ENCODE measurements at places on chromosomes 16 and 17.

- DNase-seq: no peak
These were observed 1.0 kb upstream of the SALL1 start for GRCh38 chr16:51151961-51152663.

GRCh38 chr17:6800422-6801027, 24.5 kb downstream of the FBXO39 start:
- no peak for DNase-seq

DNA sequence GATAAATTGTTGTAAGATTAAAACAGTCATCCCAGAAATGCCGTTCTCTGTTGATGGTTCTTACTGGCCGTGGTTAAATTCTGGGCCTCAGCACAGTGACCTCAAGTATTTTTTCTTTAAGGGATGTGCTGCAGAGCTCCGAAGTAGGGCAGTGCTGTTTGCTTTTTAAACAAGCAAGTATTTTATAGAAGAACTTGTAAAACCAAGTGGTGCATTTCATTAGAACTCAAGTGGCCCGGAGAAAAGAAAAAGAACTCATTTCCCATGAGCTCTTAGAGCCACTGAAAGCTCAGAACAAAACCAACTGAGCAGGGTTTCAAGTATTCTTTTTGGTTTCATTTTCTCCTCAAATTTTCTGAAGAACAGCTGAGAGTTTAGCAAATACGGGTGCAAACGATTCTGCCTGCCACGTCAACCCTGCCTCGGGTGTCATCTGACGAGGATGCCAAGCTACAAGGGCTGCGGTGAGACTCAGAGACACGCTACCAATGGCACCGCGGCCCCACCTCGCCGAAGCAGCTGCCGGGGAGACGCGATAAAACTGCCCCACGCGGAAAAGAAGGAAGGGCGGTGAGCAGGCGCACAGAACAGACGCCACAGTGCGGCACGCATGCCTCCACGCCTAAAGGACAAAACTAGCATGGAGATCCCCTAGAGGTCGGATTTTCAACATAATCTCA, 6.3 kb downstream of the LMF1 start:
- no peak for DNase-seq

GRCh38 chr17:66635386-66636045, 199.4 kb upstream of the CACNG5 start:
- DNase-seq: peak; percentile 25

DNA sequence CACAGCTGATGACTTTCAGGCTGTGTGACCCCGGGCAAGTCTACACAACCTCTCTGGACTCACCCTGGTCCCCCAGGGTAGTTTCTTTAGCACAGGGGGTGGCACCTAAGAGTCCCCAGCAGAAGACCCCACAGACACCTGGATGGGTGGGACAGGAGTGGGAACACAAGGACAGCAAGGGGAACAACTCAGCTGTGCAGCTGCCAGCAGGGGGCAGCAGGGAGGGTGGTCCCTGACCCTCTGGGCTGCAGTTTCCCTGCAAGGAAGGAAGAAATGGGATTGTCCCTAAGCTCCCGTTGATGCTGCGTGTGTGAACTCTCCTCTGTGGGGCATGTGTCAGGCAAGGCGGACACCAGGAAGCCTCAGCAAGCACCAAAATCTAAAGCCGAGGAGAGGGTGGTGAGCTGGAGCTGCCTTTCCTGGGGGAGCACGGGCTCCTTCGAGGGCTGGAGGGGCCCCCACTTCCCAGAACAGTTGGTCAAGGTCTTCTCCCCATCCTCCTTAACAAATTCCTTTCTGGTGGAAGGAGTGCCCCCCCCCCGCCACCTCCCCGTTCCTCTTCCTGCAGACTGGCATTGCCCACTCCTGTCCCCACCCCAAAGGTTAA, 24.1 kb upstream of the CDH5 start:
- peak; percentile 38 for DNase-seq

DNA sequence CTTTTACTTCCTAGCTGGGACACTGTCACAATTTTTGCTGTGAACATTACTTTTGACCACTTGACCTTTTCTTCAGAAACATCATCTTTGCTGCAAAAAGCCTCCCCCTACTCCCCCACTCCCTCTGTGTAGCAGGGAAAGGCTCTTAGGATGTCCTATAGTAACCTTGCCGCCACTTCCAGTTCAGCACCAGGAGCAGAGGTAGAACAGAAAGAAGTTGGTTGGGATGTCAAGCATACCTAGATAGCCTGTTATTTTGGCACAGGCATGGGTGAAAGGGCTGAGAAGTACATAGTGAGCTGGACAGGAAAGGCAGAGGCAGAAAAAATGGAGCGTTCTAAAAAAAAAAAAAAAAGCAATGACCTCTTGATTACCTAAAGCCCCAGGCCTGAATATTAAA, 31.3 kb downstream of the SMIM36 start:
- DNase-seq: no peak

DNA sequence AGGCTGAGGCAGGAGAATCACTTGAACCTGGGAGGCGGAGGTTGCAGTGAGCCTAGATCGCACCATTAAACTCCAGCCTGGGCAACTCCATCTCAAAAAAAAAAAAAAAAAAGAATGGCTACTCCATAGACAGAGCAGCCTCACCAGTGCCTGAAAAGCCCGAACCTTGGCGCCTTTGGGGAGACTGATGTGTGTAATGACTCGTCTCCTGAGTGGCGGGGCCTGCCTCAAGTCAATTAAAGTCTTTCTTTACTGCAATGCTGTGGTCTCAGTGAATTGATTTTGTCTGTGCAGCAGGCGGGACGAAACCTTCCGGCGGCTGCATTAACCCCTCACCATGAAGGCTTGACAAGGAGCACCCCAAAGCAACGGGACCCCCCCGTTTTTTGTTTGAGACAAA, 3.5 kb upstream of the UQCC4 start:
- no peak for DNase-seq

DNA sequence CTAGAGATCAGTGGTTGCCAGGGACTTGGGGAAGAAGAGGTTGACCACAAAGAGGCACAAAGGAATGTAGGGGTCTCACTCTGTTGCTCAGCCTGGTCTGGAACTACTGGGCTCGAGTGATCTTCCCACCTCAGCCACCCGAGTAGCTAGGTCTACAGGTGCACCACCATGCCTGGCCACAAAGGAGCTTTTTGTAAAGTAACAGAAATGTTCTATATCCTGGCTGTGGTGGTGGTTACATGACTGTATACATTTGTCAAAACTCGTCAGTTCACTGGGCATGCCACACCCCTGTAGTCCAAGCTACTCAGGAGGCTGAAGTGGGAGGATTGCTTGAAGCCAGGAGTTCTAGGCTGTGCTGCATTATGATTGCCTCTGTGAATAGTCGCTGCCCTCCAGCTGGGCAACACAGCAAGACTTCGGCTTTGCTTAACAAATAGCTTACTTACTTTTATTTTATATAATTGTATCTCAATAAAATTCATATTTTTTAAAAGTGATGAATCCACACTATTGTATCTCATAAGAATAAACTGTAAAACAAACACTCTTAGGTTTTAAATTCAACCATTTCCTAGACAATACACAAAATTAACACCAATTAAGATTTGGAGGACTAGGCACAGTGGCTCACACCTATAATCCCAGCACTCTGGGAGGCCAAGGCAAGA, 5.0 kb downstream of the SKA2 start:
- no peak for DNase-seq

GRCh38 chr16:67608364-67608763, 36.6 kb upstream of the CARMIL2 start:
- DNase-seq: peak; percentile 12

DNA sequence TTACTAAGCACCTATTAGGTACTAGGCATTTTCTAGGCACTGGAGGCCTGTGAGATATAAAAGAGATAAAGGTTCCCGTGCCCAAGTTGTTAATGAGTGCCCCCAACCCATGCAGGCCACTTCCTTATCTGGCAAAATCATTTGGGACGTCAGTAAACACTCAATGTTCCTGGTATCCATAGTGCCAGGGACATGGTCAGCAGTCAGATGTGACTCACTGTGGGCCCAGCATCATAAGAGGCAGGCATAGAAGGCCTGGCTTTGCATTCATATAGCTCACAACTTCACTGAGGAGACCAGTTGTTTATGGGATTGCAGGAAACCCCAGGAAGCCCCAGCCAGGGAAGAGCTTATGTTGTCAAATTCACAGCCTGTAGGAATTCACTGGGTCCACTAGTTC, 81.1 kb downstream of the MRC2 start:
- DNase-seq: no peak

DNA sequence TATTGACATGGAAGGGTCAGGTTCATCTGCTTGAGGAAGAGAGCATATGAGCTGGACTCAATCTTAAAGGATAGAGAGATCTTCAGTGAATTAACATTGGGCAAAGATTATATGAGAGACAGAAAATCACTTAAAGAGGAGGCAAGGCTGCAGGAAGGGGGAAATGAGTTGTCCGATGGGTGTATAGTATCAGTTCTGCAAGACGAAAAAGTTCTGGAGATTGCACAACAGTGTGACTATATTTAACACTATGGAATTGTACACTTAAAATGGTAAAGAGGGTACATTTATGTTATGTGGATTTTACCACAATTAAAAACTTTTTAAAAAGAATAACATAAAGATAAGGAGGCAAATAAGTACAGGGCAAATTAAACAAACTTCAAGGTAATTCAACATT, 80.7 kb downstream of the HELZ start:
- peak; percentile 66 for DNase-seq

DNA sequence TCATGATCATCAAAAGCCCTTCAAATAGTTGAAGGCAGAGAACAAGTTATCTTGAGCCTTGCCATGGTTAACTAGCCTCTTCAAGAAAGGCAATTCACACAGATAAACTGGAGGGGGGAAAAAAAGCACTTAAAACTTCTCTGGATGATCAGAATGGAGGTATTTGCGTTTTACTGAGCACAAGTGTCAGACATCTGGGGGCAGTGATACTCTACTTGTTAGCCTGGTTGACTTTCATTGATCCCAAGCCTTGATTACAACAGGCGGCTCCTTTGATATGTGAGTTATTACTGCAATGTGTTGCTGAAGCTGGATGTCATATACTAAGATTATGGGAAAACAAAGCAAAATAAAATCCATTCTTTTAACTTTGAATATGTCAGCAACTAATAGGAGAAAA, 155.0 kb upstream of the HS3ST3A1 start:
- no peak for DNase-seq

- DNase-seq: no peak
These were observed 615 bp downstream of the CARMIL2 start for GRCh38 chr16:67645397-67646121.

- DNase-seq: peak; percentile 76
These were observed 37.7 kb downstream of the RNF135 start for GRCh38 chr17:31008374-31009041.

DNA sequence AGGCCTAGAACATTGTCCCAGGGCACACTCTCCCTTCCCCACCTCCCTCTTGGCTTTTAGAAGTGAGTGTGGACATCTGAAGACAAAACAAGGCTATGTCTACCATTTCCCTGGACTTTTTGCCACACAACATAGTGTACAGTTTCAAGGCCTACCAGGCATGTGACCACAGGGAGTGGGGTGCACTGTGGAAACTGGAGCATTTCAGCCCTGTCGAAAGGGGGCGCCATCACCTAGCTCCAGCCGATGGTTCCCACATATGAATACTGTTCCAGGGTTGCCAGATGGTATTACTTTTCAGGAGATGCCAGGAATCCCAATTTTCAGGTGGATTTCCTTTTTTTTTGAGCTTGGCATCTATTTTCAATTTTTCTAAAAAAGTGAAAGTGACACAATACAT, 140.7 kb downstream of the KATNIP start:
- DNase-seq: peak; percentile 76

DNA sequence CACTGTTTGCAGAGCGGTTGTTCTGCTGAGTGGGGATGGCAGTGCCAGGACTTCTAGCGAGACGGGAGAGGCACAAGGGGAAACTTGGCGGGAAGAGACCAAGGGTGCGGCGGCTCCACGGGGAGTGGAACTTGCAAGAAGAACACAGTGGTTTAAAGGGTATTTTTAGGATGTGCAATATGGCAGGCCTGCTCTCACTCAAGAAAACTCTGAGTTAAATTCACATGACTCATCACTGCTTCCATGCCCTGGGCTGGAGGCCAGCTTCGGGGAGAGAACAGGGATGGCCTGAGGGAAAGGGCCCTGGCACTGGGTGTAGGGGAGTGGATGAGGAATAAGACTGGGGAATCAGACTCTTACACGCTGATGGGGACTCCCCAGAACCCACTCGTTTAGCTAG, 13.3 kb upstream of the CD300LD start:
- peak; percentile 95 for DNase-seq
